ENCODE measurements at places on chromosomes 6 and 20.
A peak's percentile ranks its signal among the peaks of the same experiment; 100 is the strongest.

- DNase-seq, result no peak
Measured at GRCh38 chr20:25573288-25574251, 11.8 kb downstream of the NINL start.

DNA sequence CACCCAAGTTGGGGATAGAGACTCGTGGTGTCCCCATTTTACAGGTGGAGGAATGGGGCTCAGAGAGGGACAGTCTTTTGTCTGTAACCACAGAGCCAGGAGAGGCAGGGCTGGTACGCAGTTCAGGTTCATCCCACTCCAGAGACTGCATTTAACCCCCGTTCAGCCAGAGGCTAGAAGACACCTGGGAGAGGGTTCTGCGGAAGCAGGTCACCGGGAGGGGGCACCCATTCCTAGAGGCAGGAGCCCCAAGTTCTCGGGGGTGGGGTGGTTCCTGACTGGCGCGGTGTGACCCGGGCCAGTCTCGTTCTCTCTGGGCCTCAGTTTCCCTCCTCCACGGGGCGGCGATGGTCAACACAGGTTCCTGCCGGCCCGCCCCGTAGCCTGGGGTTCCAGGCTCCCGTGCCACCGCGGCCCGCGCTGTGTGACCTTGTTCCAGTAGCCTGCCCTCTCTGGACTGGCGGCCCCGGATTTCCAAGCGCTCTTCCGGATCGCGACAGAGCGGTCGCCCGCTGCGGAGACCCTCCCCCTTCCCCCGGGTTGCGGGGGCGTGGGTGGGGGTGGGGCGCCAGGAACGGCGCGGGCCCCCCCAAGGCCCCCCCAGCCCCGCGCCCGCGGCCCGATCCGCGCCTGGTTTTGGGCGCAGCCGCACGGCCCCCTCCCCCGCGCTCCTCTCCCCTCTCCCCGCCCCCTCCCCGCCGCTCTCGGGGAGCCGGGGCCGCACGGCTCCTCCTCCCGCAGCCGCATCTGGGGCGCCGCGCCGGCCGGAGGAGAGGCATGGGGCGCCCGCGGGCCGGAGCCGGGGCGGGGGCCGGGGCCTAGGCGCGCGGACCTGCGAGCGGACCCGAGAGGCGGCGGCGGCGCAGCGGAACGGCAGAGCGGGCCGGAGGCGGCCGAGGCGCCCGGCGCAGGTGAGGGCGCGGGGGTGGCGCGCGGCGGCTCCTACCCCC, at the start of gene DLGAP4:
Gene DLGAP4, plus strand, starts transcription at position 738 of the 950 bp plus-strand sequence. CDS start 125,379 bp downstream, outside the sequence.
- no peak for DNase-seq

DNA sequence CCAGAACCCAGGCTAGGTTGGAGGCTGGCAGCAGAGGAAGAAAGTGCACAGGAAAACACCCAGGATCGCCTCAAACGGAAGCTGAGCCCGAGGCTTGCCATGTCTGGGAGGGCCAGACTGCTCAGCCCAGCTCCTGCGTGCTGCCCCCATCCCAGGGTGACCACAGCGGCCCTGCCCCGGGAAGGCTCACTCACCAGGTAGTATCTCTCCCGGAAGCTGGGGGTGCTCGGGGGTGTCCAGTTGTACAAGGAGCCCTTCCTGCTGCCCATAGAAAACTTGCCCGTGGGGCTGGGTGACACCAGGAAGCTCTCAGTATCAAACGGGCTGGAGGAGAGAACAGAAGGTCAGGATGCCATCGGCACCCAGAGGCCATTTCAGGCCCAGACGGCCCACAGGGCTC, 86.9 kb downstream of the RIPOR3 start:
- DNase-seq, result no peak

GRCh38 chr6:136550330-136551071, at the start of gene MAP7:
Gene MAP7 (minus strand): TSS chr6:136550422. CDS start chr6:136550408, 14 bp downstream.
- no peak for DNase-seq

- DNase-seq, result no peak
Measured at GRCh38 chr6:88296694-88297093, 130.5 kb upstream of the CNR1 start.

DNA sequence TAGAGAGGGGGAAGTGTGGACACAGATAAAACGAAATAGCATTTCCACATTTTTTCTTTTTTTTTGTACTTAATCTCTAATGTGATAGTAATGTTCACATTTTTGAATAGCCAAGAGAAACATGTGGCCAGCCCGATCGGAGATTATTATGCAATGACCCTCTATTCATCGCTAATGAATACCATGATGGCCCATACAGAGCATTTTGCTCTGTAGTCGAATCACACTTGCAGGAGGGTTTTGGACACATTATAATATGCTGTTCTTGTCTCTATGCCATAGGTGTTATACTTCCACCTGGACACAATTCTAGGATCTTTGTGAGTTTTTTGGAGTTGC, 60.1 kb downstream of the MTHFD1L start:
- no peak for DNase-seq

GRCh38 chr6:31493875-31494694, 3.9 kb upstream of the MICB start:
- DNase-seq, result peak; percentile 82

DNA sequence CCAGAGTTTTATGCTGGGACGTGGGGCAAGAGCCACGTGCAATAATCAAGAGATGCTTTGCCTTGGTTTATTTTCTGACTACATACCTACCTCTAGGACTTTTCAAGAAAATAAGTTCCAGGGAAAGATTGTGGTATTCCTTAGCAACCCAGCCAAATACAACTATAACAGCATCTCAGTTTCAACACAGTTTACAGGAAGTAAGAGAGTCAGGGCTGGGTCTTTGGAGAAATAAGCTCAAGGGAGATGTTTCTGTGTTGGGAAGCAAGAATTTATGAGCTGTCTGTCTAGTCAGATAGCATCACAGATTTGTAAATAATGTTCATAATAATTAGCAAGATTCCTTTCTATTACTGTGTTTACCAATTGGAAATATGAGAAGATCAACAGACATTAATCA, 35.1 kb downstream of the MAP3K5 start:
- peak; percentile 47 for DNase-seq

DNA sequence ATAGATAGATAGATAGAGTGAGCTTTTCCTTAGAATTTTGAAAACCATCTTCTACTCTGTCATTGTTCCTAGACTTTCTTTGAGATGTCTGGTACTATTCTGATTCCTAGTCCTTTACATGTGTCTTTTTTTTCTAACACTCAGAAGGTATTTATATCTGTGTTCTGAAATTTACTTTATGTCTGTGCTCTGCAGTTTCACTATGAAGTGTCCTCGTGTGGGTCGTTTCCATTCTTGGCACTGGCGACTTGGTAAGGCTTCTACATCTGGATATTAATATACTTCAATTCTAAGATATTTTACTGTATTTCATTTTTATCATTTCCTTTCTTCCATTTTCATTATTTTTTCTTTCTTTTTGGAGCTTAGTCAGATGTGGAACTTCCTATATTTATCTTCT, 87.0 kb downstream of the FHL5 start:
- no peak for DNase-seq

GRCh38 chr6:19795211-19795610, 42.0 kb upstream of the ID4 start:
- no peak for DNase-seq

DNA sequence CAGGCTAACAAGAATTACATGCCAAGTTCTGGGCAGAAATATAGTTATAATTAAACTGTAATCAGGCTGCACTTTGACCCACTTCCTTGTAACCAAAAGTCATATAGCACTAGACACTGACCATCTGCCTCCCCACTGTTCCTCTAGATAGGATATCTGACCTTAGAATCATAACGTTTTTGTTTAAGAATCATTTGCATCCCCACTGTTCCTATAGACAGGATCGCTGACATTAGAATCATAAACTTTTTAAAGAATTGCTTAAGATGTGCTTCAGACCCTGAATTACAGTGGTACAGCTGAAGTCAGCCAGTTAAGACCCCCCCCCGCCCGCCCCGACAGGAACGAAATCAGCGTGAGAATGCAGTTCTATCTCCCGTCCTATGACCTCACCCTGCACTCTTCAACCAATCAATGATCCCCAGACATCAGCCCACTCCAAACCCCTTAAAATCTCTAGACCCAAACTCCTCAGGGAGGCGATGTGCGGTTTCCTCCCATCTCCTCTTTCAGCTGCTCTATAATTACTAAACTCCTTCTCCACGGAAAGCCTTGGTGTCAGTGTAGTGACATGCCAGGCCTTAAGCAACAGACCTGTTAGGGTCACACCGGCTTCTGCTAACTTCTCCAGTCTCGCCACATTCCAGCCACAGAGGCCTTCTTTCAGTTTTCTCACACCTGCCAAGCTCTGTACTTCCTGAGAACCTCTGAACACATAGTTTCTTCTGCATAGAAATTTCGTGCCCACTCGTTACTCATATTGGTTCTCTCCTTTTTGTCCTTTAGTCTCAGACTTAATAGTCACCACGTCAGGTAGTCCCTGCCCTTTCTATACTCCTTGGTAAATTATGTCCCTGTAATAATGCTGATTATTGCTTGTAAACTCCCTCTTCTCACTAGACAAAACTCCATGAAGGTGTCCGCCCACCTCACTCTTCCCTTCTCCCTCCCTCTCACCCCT, 93.5 kb downstream of the DTNBP1 start:
- DNase-seq, result no peak

DNA sequence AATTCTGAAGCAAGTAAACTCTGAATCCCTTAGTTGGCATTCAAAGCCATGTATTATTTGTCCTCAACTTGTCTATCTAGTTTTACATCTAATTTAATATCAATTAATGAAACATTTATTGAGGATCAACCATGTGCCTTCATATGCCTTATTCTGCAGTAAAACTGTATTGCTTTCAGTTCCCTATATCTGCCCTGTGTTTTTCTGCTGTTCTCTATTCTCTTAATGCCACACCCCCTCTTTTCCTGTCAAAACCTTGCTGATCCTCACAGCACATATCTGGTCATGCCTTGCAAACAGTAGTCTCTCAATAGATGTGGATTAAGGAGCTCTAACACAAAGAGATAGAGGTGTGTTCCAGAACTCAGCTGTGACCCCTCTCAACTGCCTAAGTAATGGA, 2.0 kb downstream of the FIG4 start:
- peak; percentile 40 for DNase-seq

- DNase-seq, result no peak
Measured at GRCh38 chr6:45607798-45608197, 230.1 kb upstream of the SUPT3H start.

GRCh38 chr20:33568378-33568777, 78.5 kb downstream of the CBFA2T2 start:
- DNase-seq, result no peak

DNA sequence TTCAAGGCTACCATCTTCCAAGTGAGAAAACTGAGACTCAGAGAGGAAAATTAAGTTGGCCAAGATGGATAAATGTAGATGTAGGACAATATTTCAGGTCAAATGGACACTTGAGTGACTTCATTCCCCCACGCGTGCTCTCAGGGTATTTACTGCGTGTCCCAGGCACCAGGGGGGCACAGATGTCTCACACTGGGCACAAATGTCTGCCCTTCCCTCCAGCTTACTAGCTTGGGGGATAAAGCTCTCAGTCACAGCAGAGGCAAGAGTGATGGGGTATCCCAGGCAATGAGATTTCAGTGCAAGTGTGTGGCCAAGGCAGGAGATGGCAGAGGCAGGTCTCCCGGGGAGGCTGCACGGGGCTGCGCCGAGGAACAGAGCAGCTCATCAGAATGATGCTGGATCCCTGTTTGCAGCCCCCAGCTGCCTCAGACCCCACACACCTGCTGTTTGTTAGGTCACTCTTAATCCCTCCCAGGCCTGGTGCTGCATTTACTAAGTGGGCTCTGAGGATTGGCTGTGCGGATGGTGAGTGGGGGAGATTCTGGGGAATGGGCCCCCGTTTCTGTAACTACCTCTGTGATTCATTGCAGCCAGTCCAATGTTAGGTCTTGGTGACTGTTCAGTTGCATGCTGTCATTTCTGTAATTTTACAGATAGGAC, 44.1 kb downstream of the PTK7 start:
- no peak for DNase-seq

DNA sequence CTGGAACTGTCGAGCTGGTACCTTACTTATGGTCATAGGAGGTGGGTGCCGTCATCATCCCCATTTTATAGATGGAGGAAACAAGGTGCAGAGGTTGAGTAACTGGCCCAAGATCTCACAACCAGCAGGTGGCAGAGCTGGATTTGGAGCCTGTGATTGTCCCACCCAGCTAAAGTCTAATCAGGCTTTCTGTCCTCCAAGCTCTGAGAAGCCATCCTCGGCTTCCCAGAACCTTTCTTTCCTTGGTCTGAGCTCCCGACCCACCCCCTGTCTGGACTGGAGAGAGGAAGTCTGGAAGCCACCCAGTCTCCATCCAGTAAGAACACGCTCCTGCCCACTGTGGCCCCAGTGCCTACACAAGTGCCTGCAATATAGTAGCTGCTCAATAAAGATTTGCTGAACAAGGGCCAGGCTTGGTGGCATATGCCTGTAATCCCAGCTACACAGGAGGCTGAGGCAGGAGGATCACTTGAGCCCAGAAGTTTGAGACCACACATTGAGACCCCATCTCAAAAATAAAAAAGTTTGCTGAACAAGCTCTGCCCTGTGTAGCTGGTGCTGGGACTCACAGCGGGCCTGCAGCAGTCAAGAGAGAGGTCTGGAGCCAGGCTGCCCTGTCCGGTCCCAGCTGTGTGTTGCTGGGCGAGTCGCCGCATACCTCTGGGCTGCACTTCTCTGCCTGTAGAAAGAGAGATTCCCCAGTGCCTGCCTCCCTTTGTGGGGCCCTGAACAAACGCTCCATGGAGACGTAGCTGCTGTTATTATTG, 32.5 kb upstream of the DLGAP4 start:
- no peak for DNase-seq

GRCh38 chr20:58741384-58741783, 48.8 kb downstream of the NPEPL1 start:
- no peak for DNase-seq

DNA sequence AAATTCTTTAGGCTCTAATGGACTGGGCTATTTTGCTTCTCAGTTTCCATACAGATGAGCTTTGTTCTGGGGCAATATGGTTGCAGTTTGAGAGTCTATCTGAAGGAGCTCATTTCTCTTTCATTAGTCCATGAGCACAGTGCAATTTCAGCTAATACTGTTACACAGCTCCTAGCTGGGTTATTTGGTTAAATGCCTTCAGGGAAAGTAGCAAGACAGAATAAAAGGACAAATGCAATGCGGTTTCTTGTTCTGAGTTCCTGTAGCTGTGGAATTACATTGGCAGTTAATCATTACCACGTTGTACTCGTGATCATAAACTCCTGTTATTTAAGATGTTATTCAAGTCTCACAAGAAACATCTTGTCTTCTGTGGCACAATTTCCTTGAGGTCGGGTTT, 127.7 kb downstream of the BFSP1 start:
- no peak for DNase-seq

- DNase-seq, result no peak
Measured at GRCh38 chr6:24273096-24273870, 84.6 kb downstream of the DCDC2 start.

- no peak for DNase-seq
Measured at GRCh38 chr6:148251891-148252290, 90.7 kb upstream of the SASH1 start.

DNA sequence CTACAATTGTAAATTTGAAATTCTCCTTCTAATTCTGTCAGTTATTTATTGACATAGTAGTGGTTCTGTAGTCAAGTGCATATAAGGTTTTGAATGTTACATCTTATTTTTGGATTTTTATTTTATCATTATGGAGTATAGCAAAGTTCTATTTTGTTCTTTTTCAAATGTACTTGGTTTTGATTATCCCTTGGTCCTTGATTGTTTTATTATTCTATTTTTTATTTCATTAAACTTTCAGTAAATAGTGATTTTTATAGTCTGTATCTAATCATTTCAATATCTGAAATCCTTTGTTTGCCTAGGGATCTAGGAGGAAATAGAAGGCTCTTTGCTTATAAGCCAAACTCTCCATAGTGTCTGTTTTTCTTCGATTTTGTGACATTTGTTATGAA, 87.8 kb downstream of the HFE start:
- no peak for DNase-seq

GRCh38 chr6:170297576-170298330, 6.9 kb upstream of the DLL1 start:
- no peak for DNase-seq
